ENCODE measurements at places on chromosomes 11 and 22.

DNA sequence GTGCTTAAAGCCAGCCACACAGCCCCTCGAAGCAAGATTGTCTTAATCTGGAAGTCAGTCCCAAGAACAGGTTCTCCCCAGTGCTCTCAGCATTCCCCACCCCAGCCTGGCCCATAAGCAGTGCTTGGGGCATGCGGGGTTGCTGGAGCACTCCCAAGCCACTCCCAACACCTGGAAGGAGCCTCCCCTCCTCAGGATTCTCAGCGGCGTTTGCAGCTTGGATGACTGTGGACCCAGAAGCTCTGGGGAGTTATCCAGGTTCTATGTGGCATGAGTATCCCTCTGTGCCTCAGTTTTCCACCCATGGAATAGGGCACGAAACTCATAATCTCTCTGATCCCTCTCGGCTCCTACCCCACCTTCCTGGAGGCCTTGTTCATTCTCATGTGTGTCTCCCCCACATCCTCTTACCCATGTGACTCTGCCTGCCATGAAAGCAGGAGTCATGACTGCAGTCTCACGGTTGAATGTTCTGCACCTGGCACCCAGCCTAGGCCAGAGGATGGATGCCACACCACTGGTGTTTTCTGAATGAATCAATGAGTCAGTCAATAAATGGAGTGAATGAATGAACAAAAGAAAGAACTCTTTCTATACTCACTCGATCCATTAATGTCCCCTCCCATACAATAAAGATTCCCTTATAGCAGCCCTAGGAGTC lies 33.4 kb upstream of the WNT7B start:
- DNase-seq, result no peak

DNA sequence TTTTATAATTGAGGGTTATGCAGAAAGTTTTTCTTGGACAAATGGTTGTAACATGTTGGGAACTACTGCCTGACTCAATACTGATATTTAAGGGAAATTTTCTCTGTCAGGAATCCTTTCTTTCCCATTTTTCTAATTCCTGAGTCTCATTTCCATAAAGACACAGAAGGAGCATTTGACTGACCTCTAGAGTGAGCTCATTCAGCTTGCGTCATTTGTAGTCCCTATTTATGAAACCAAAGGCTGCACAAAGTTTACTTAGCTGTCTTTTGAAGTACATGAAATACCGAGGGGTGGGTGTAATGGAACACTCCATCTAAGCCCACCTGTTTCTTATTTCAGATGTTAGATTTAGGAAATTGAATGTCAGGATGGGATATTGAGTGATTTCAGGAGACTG lies 359.5 kb upstream of the C11orf87 start:
- DNase-seq, result no peak

- no peak for DNase-seq
These were observed 64.0 kb downstream of the GRK3 start for GRCh38 chr22:25628494-25628893.

DNA sequence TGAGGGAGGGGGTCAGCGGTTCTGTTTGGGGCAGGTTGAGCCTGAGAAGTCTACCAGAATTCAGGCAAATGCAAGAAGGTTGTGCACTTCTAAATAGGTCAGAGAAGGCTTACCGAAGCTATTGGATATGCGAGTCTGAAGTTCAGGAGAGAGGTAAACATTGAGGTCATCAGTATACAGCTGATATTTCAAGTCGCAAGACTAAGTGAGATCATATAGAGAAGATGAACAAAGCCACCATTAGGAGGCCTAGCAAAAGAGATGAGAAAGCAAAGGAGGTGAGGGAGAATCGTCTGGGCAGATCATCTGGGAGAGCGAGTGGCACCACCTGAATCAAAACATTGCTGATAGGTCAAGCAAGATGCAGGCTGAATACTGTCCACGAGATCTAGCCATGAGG lies 430.6 kb downstream of the BUD13 start:
- DNase-seq, result peak; percentile 8

GRCh38 chr11:94885133-94885532 lies 88.2 kb downstream of the CWC15 start:
- DNase-seq, result peak; percentile 42

- DNase-seq, result no peak
These were observed 32.2 kb upstream of the GAL start for GRCh38 chr11:68651985-68652682.

- no peak for DNase-seq
These were observed 19.6 kb downstream of the VPS37C start for GRCh38 chr11:61141601-61142028.
